ENCODE measurements at places on chromosomes 2 and 18.

DNA sequence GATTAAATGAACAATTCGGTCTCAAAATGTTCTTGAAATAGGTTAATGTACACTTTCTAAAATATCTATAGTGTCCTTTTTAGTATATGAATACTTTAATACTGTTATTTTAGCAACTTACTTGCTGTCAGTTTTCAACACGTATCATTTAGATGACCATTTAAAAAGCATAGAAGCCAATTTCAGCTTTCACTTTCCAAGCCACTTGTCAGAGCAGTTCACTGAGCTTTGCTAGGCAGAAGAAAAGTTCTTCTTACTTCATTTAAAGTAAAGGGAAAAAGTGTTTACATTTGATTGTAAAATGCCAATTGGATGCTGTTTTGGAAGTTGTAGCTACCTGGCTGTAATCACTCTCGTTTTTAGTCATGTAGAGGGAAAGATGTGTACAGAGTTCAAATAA is 126.0 kb downstream of the KCNH7 start:
- DNase-seq: no peak

- no peak for DNase-seq
These were observed 281.8 kb upstream of the CXCR4 start for GRCh38 chr2:136399667-136400289.

DNA sequence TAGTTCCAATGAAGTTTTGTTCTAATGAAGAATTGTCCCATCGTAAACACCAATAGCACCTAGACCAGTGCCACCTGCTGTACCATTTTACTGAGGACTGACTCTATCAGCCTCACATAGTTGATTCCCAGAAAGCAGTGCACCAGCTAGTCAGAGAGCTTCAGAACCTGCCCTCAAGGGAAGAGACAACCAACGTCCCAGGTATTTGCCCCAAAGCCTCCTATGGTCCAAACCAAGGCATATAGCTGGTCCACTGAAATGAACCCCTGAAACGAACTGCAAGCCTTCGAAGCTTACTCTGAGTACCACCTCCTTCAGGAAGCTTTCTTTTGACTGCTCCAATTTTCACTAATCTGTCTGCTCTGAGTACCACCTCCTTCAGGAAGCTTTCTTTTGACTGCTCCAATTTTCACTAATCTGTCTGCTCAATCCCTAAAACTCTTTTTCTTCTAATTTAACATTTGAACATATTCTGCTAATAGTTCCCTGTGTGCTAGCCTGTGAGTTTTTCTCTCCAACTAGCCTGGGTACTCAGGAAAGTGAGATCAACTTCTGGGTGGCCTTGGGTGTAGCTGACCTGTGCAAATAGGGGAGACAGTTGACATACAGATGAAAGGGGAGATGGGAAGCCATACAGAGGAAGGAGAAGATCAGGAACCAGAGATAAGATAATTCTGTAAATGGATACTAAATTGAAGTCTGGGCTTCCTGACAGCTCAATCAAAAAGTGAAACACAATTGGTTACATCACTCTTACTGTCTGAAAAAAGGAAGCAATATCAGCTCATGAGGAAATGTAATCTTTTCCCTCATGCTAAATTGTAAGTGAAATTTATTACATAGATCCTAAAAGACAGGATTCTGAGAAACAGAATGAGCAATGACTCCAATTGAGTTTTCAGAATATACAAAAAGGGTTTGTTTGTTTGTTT is 33.5 kb upstream of the EML4 start:
- no peak for DNase-seq

GRCh38 chr2:73993778-73994177 is 9.1 kb downstream of the TET3 start:
- DNase-seq: no peak

DNA sequence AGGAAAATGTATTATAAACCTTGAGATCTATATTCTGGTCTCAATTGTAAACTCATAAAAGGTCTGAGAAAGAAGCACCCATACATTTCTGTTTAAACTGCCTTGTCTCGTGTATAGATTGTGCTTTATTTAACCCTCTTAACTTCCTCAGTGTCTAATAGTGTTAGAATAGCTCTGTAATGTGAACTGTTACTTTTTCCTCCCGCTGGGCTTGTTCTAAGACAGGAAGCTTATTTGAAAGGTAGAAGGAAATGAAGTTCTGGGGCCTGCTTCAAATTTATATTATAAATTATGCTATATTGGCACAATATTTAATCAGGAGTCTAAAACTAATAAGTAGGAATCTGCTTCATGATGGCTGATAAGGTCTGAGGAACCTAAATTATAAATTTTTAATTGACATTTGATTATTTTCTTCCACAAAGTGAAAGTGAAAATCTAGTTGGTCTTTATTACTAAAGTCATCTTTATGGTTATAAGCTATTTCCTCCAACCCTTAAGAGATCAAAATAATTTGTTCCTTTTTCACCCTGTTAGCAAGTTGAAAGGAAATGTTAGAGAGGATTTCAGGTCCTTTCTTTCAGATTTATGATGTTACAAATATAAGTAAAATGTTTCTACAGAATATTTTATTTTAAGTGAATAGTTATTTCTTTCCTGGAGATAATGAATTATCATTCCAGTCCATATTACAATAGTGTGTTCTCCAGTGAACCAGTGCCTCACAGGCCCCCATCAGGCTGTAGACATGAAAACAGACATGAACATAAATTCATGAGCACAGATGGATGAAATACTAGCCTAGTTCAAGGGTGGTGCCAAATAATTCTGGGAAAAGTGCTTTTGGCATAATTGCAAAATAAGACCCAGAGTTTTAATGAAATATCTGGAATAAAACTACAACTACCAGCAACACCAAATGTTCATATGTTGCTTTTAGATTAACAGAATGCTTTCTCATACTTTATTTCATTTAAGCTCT is 7.9 kb downstream of the MFSD6 start:
- DNase-seq: no peak

- DNase-seq: no peak
These were observed 9.8 kb downstream of the MYOM1 start for GRCh38 chr18:3209859-3210569.

GRCh38 chr18:74268175-74268574 is 23.6 kb downstream of the CYB5A start:
- no peak for DNase-seq

DNA sequence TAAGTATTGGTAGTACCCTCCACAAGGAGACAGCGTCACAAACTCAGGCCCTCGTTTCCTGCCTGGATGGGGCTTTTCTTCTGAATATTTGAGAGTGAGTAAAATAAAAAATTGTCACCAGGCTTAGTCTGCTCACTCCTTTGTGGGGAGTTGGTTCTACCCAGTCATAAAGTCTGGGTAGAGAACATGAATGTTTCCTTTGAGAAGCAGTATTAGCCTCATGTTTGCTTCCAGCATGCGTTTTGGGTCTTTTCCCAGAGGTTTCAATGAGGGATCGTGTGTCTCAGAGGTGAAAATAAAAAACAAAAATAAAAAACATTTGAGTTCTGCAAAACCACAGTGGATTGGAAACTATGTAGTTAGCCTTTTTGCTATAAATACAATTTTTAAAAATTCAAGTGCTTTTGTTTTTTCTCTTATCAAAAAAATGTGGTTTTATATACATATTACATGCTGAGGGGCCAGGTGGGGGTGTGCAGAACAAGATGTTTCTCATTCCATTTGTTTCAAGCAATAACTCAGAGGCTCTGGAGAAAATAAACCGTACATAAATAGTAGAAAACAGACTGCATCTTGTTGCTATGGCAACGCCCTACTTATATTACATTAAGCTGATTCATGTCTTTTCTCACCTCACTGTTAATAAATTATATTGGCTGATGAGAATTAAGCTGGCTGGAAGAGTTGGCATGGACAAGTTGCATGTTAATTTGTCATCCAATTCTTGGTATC is 225.4 kb upstream of the FBXO11 start:
- no peak for DNase-seq

DNA sequence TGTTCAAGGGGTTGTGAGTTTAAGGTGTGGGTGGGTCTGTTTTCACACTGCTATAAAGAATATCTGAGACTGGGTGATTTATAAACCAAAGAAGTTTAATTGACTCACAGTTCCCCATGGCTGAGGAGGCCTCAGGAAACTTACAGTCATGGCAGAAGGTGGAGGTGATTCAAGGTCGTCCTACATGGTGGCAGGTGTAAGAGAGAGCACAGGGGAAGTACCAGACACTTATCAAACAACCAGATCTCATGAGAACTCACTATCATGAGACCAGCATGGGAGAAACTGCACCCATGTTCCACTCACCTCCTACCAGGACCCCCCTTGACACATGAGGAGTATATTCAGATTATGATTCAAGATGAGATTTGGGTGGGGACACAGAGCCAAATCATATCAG is 38.0 kb downstream of the RHBDD1 start:
- no peak for DNase-seq

- DNase-seq: no peak
These were observed 44.0 kb upstream of the PPP1CB start for GRCh38 chr2:28707592-28707991.

DNA sequence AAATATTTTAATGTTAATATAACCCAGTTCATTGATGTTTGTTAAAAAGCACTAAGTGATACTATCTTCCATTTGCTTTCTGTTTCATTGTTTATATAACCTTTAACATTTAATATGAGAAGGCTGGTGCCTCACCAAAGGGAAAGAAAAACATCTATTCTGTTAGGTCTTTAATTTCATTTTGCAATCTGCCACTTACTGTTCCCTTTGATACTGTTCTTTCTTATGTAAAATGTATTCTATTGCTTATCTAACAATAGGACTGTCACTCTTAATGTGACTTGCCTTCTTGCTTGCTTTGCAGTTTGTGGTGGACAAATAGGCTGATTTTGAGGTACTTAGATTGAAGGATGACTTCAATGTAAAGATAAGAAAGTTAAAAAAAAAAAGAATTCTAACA is 1666.1 kb upstream of the DDX18 start:
- no peak for DNase-seq

- no peak for DNase-seq
These were observed 4.3 kb upstream of the EFHD1 start for GRCh38 chr2:232629129-232629475.

DNA sequence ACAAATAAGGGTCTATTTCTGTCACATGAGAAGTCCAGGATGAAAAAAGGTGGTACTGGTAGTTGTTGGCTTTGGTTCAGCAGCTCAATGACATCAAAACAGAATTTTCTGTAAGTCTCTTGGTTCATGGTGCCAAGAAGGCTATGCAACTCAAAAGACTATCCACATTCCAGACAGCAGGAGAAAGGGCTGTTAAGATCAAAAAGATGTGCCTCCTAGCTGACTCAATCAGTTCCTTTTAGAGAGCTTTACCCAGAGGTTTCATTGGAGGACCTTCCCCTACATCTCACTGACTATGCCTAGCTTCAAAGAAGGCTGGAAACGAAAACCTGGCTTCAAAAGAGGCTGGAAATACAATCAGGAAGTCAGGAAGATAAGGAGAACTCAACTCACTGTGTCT is 98.0 kb downstream of the DYM start:
- DNase-seq: no peak

Data from CD4-positive, alpha-beta T cell treated with Interferon gamma for 1 hour (primary cell).